M059J (cell line): ENCODE measurements at places on chromosomes 7 and 10. TPM values are rescaled to one million over a fixed set of nuclear protein-coding genes. Genes with fewer than 3 reads are reported as not detected.

GRCh38 chr10:102668326-102669107, 24.2 kb downstream of the TRIM8 start:
- DNase-seq, result no peak

DNA sequence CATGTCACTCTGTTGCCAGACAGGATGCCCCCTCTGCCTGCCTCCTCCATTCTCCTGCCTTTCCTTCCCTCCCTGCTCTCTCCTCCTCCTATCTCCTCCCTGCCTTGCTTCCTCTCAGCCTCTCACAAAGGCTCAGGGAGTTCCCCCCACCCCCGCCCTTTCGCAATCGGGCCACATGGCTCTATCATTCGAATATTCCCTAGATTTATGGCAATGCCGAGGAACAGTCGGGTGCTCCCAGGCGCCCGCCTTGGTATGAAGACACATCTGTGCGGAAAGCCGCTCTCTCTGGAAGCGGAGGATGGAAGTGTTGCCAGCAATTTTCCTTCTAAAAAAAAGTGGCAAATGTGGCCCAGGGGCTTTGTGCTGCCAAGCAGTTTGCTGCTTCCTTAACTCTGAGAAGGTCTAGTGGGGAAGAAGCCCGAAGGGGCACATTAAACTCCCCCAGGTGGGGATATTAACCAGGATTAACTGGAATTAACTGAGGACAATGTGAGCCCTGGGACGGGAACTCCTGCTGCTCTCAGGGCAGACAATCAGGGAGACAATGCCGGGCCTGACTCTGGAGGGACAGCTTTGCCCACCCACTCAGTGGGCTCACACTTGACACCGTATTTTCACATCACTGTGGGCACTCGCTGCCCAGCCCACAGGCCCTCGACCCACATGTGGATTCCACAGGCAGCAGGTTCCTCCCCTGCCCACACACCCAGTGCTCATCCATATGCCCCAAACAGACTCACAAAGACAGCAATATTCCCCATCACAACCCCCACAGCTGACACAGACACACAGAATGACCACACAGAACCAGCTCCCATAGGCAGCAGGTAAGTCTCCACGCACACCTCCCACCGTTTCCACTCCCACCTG, 88.4 kb upstream of the SMNDC1 start:
- DNase-seq, result no peak

- no peak for DNase-seq
These were observed 24.6 kb upstream of the ZMIZ1 start for GRCh38 chr10:79044036-79044632.

- peak; percentile 36 for DNase-seq
These were observed at the start of gene ASB13 for GRCh38 chr10:5666008-5666840. Gene ASB13 (minus strand): TSS chr10:5666595. CDS start chr10:5666551, 44 bp downstream.

GRCh38 chr10:33321516-33321915, 13.0 kb downstream of the NRP1 start:
- no peak for DNase-seq

GRCh38 chr7:25007668-25008067, 27.7 kb upstream of the OSBPL3 start:
- DNase-seq, result no peak

DNA sequence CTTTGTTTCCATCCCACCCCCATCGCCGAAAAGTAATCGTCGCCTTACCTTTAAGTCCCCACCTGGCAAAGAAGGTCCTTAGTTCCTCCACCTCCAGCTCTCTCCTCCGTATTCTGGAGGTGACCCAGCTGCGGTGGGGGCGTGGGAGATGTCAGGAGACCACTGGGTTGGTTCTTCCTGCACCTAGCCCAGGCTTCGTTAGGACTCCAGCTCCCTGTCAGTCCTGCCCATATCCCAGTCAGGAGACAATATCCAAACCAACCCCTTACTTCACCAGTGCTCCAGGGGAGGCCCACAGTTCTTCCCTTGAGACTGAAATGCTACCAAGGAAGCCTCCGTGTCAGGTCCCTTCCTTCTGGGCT, 693 bp downstream of the ADIRF start:
- DNase-seq, result no peak

DNA sequence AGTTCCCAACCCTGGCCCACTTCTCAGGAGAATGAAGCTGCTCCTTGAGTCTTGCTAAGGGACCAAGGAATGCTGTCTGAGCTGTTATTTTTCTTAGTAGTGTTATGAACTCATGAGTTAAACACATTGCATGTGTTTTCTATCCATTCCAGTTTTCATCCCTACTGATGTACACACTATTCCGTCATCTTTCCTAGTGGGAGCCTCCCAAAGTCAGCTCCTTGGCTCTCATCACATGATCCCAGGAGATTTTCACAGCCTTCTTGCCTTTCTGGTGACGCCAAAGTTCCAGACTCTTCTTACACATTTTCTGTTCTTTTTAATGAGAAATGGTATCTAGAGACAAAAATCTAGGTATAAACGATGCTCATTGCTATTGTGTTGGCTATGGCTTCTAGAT, 8.4 kb upstream of the C10orf71 start:
- DNase-seq, result no peak

GRCh38 chr7:116630932-116631671, 40.9 kb upstream of the MET start:
- peak; percentile 97 for DNase-seq

DNA sequence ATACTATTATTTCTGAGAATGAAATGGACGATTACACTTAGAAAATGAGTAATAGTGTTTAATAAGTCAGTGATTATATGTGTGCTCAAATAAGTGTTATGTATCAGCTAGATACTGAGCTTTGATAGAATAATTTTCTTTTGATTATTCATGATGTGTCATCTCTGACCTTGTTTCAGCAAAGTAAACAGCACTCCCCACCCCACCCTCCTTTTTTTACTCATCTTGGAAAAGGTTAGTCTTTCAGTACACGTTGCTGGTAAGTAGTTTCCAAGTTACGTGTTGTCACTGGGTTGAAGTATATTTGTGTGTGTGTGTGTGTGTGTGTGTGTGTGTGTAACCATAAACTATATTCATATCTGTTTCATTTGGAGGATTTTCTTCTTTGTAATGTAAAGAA, 84.1 kb downstream of the GNAI1 start:
- DNase-seq, result peak; percentile 87

DNA sequence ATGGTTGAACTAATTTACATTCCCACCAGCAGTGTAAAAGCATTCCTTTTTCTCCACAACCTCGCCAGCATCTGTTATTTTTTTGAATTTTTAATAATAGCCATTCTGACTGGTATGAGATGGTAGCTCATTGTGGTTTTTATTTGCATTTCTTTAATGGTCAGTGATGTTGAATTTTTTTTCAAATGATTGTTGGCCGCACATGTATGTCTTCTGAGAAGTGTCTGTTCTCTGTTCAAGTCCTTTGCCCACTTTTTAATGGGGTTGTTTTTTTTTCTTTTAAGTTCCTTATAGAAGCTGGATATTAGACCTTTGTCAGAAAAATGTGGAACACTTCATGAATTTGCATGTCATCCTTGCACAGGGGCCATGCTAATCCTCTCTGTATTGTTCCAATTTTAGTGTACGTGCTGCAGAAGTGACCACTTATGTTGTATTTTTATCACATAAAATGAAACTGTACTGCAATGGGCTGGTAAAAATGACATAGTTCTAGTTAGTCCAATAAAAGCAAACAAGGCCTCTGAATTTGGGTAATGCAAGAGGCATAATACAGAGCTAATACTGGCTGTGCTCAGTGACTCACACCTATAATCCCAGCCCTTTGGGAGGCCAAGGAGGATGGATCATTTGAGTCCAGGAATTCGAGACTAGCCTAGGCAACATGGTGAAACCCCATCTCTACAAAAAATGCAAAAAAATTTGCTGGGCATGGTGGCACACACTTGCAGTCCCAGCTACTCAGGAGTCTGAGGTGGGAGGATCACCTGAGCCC, 70.3 kb downstream of the ABI1 start:
- DNase-seq, result peak; percentile 59

GRCh38 chr10:72218325-72218724, 2.2 kb upstream of the ASCC1 start:
- no peak for DNase-seq

- DNase-seq, result no peak
These were observed 131.8 kb upstream of the GPR22 start for GRCh38 chr7:107338080-107338479.

GRCh38 chr7:108027239-108027638, 24.3 kb upstream of the LAMB1 start:
- DNase-seq, result no peak

- DNase-seq, result no peak
These were observed 86.5 kb downstream of the NT5C2 start for GRCh38 chr10:103106539-103106938.

- peak; percentile 91 for DNase-seq
These were observed 125.6 kb downstream of the CYP26A1 start for GRCh38 chr10:93199191-93199751.

DNA sequence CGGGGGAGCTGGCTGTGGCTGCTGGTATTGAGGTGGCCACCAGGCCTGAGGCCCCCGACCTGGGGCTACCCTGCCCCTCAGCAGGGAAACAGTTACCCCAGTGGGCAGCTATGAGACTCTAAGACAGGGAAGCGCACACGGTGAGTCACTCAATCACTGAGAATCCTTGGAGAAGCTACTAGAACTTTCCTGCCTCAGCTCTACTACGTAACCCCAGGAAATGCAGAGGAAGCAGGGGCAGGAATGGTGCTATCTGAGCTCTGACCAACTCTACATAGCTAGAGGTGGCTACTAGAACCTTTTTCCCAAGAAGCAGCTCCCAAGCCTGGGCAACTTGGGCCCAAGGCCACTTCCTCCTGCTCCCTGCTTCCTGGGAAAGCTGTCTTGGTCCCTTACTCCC, 11.8 kb downstream of the DNAJB12 start:
- DNase-seq, result no peak

- peak; percentile 89 for DNase-seq
These were observed 74.0 kb downstream of the ARID5B start for GRCh38 chr10:61975391-61975932.

DNA sequence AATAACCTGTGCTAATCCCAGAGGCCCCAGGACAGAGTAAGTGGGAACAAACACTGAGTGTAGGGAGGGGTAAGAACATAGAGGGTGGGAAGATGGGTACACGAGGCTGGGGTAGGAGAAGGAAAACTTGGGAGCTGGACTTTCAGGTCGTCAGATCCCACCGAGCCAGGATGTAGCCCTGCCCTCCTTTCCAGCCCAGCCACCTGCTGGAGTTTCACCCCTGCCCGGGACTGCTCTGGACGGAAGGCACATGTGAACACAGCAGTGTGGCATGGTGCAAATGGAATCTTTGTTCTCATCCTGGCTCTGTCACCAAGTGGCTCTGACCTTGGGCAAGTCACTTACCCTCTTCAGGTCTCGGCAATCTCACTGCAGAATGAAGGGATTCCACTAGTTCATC, 52.8 kb downstream of the PODXL start:
- DNase-seq, result no peak

GRCh38 chr7:26928703-26929347, 64.4 kb upstream of the SKAP2 start:
- DNase-seq, result no peak

GRCh38 chr7:42552227-42552626, 315.2 kb upstream of the GLI3 start:
- no peak for DNase-seq

GRCh38 chr7:1564603-1565022, 5.2 kb downstream of the PSMG3 start:
- DNase-seq, result no peak

GRCh38 chr7:155992974-155993373, 180.7 kb upstream of the SHH start:
- DNase-seq, result no peak

DNA sequence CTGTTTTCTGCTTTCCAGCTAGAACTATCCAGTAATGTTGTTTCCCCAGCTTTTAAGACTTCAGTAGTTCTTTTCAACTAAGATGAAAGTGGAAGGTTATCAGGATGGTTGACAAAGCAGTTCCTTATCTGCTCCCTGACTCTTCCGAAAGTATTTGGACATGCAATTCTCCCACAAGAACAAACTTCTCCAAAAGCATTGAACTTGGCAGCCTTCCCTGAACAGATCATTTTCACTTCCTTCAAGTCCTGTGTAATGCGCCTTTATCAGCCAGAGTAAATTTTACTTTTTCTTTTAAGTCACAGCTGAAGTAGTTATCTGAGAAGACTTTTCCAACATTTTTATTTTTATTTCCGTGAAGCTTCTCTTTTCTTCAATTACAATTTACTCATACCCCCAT, 39.7 kb downstream of the CDC14C start:
- peak; percentile 24 for DNase-seq

- DNase-seq, result peak; percentile 35
These were observed 818.6 kb downstream of the GRID1 start for GRCh38 chr10:85548034-85548433.

DNA sequence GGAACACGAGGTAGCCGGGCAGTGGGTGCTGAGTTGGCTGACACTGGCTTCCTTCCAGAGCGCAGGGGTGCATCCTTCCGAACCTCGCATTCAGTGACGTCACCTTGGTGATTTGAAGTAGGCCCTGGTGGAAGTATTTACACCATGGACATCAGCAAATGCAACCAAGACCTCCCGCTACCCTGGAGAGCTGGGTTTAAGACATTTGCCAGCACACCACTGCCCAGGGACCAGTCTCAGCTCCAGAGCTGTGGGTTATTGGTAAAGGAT, 106.4 kb upstream of the GPR26 start:
- no peak for DNase-seq

DNA sequence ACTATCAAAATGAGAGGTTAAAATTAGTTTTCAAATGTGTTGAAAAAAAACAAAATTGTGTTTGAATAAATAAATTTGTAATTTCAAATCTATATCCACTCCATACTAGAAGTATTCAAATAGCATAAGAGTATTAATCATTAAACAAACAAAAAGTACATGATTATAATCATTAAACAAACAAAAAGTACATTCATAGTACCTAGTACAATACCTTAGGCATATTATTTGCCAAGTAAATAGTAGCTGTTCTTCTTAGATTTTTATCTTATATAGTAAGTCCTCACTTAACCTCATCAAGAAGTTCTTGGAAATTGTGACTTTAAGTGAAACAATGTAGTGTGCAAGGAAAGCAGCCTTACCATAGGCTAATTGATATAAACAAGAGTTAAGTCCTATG, 349.3 kb upstream of the VWC2 start:
- DNase-seq, result no peak

- no peak for DNase-seq
These were observed 618.1 kb downstream of the DNAJB6 start for GRCh38 chr7:157954901-157955300.

GRCh38 chr10:110268442-110268841, 36.3 kb downstream of the SMNDC1 start:
- no peak for DNase-seq

GRCh38 chr7:105600720-105601550, 19.6 kb upstream of the EFCAB10 start:
- peak; percentile 53 for DNase-seq

- DNase-seq, result no peak
These were observed 341.1 kb downstream of the SFMBT2 start for GRCh38 chr10:7069706-7070105.

- DNase-seq, result peak; percentile 49
These were observed 390.0 kb downstream of the ARL4A start for GRCh38 chr7:13077466-13077865.

The PCDH15 gene
- not detected in 2 replicates for total RNA-seq

The PHKG1 gene
- total RNA-seq, result 0.12 TPM in 1 of 2 replicates, not detected in the other

The ABI1 gene
- total RNA-seq, result 31.3 and 32.0 TPM in 2 replicates

The ACHE gene
- total RNA-seq, result not detected in 2 replicates

The FAM204A gene
- total RNA-seq, result 30.3 and 71.6 TPM in 2 replicates

The SLC13A1 gene
- total RNA-seq, result not detected in 2 replicates

The SPDYE8 gene
- total RNA-seq, result not detected in 2 replicates
